Amygdala (tissue), 56 donors: ENCODE measurements at places on chromosomes 13 and 19.

- no peak for DNase-seq
Observed at GRCh38 chr13:53141336-53141735, 112.7 kb downstream of the OLFM4 start.

DNA sequence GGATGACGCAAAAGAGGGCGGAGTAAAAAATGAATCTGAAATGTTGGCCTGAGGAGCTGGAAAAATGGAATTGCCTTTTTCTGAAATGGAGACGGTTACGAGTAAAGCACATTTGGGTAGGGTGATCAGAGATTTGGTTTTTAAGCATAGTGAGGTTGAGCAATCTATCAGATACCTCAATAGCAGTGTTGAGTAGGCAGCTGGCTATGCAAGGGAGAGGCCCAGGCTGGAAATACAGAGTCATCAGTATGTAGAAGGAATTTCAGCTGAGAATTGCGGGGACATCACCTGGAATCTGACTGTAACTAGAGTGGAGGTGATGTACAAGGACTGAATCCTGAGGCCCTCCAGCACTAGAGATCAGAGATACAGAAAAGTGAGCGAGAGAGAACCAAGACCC is 224.8 kb downstream of the LMO7 start:
- DNase-seq: no peak

DNA sequence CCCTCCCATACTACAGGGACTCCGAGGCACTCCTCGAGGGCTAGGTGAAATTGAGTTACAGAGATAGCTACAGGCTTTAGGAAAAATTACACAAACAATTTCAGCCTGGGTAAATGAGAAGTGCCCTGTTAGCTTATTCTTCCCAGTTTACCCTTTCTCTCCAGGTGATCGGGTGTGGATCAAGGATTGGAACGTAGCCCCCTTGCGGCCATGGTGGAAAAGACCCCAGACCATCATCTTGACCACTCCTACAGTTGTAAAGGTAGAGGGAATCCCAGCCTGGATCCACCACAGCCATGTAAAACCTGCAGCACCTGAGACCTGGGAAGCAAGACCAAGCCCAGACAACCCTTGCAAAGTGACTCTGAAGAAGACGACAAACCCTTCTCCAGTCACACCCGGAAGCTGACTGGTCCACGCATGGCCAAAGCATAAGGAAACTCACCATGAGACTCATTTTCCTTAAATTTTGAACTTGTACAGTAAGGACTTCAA is 600.6 kb downstream of the UQCRFS1 start:
- no peak for DNase-seq

DNA sequence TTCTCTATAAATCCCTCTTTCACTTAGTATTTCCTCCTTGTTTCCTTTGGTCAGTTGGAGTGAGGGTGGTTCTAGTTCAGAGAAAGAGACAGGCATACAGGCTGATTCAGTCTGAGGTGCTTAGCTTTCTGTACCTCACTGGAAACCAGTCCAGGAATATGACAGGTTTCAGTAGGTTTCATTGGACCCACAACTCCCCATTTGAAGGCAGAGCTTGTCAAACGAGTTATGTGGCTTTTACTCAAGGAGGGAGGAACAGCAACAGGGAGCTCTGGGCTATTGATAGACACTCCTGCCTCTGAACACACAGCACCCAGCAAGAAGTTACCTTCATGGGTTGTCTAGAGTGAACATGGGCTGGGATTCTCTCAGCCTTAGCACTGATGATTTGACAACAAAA is 14.5 kb downstream of the ACTN4 start:
- DNase-seq: no peak

DNA sequence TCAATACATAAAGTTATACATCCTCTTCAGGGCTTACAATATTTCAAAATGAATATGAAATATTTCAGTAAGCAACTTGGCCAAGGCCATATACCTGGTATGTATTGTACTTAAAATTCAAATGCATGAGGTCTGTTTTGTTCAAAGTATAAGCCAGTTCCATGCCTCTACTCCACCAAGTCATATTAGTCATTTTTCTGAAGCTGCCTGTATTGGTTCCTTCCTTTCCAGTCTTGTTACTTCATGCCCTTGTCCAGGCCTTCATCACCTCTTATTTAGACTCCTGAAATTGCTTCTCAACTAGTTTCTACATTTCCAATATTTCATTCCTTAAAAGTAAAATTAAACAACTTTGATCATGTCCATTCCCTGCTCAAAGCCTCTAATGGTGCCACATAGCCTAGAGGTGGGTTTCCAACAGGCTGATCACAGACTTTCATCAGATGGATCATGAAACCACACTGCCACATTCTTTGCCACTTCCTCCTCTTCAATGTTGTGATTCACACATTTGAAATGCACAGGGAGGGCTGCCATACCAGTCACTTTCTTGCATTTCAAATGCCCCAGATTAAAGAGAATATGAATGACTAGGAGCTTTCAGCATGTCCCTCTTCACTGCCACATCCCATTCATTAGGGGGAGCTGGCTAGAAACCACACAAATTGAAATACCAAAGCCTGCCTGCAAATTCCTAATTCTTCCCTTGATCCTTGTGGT is 424.1 kb upstream of the DACH1 start:
- DNase-seq: no peak

DNA sequence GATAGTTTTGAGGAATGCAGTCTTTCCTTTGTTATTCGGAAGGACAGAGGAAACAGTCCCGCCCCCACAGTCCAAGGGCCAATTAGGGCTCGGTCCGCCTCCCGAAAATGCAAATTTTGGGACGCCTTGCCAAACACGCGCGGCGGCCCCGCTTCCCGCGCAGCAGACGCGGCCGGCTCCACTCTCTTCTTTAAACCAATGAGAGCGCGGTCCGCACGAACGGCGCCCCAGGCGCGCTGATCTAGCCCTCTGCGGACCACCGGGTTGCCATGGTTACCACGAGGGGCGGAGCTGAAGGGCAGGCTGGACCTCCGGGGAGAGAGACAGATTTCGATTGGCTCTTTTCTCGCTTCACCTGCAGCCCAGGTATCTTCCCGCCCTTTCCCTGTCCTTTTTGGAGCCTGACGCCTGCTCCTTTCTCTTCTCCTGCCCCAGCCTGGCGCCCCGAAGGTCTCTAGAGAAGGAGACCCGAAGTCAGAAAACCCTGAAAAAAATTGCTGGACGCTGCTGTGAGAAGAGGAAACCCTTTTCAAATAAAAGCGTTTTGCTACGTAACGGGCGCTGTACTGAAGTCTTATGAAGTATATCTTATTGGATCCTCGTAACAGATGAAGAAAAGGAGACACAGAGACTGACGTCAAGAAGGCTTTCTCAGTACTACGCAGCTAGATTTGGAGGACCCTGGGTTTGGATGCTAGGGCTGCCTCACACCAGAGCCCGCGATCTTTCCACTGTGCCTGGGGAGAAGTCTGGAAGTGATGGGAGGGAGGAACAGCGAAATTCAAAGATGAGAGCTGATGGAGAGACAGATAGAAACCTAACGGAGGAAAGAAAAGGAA is 2.0 kb downstream of the PTH2 start:
- DNase-seq: no peak

DNA sequence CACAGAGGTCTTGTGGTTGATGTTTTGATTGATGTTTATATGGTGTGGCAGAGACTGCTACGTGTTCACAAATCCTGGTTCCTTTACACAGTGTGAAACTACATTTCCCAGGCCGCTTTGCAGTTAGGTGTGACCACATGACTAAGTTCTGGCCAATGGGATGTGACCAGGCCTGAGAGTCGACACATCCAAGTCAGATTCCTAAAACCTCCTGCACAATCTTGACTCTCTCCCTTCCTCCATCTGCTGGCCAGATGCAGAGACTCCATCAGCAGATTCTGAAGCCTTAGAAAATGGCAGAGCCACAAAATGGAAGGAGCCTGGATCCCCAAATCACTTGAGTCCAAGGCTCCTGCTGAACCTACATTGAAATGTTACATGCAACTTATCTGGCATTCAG is 12.6 kb downstream of the CD37 start:
- DNase-seq: no peak

DNA sequence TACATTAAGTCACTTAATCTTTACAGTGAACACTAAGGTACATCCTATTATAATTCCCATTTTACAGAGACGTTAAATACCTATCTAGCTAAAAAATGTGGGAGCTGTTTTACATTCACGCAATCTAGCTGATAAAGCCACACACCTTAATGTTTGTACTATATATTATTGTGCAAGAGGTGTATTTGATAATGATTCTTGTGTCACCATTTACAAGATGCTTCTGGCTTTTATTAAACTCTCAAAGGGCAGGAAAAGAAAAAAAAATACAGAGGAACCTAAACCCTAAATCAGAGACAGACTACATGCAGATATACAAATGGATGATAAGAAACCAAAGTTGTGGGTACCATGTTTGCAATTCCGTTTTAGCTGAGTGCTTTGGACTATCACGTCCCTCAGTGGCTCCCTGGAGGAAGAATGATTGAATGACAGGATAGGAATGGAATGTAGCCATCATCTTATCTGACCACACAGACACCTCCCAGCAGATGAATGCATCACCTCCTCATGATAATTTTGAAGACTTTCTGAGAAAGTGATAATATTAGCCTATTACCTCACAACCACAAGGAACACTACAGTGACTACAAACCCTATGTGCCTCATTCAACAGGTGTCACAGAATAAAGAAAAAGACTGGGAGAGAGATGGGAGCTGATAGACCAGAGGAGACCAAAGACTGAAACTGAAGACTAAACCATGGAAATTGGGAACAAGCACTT is 230.5 kb upstream of the SERP2 start:
- DNase-seq: no peak

DNA sequence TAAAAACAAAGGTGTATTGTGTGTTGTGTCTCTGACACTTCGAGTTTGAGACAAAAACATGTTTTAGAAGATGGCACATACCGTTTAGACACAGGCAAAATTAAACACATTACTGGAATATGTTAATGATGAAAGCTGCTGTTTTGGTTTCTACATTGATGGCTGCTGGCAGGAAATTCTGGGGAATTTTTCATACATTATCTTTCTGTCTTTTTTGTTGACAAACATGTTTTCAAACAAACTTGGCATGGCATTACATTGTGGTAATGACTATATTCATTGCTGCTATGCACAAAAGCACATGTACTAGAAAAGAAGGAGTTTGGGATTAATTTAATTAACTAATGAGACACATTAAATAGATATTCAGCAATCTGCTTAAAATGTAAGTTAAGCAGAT is 1187.6 kb downstream of the OLFM4 start:
- DNase-seq: no peak

DNA sequence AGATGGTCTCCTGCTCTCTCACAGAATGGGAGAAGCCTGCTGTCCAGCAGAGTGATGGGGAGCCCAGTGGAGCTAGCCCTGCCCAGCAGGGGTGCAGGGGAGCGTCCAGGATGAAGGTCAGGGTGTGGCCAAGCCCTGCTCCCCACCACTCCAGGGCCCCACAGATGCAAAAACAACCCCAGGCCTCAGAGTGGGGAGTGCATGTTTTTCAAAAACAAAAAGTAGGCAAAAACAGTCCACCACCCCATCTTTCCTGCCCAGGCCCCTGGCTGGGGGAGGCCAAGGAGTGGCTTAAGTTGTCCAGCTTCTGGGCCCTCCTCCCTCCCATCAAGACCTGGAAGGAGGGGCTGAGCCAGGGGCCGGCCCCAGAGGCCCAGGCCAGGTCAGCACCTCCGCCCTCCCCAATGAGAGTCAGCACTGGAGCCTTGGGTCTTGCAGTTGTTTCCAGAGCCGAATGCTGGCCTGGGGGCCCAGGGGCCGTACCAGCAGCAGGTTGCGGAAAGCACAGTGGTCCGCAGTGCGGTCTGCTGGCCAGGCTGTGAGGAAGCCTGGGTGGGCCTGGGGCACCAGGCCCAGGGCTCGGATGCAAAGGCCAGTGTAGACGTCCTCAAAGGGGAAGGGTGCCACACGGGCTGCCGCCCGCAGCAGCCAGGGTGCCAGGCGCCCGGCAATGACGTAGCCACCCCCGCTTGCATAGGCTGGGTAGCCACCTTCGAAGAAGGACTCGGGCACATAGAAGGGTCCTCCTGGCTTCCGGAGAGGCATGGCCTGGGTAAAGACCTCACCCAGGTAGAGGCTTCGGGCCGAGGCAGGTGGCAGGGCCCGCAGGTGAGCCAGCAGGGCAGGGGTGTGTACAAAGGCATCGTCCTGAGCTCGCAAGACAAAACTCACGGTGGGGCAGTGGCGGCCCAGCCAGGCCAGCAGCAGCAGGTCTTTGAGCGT is 1.7 kb downstream of the B3GNT8 start:
- no peak for DNase-seq

- DNase-seq: peak; percentile 1
Observed at GRCh38 chr19:53308339-53308811, 25.2 kb upstream of the ZNF845 start.

GRCh38 chr13:102846261-102847015 is 606 bp downstream of the ERCC5 start:
- no peak for DNase-seq

- peak; percentile 45 for DNase-seq
Observed at GRCh38 chr19:41872775-41873647, 4.1 kb upstream of the CD79A start.

DNA sequence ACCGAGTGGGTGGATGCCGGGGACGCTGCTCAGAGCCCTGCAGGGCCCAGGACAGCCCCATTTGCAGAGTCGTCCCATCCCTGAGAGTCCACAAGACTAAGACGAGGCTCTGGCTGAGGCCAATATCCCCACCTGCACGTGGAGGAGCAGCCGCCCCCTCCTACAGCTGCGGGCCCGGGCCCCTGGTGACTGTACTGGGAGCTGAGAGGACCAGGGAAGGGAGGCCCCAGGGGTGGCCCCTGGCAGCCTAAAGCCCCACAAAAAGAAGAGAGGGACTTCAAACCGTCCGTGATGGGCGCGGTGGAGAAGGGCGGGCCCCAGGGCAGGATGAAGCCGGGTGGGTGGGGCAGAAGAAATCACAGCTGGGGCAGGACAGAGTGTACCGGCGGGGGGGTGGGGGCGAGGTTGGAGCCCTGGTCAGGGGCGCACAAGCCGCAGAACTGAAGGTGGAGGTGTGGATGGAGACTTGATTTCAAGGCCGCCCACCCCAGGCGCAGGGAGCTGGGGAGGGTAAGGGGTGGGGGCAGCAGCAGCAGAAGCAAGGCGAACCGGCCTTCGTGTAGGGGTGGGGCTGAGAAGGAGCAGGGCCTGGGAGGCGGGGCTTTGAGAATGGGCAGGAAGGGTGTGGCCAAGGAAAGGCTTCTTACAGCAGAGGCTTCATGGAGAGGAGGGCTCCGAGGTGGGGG is 12.9 kb downstream of the CFD start:
- no peak for DNase-seq

DNA sequence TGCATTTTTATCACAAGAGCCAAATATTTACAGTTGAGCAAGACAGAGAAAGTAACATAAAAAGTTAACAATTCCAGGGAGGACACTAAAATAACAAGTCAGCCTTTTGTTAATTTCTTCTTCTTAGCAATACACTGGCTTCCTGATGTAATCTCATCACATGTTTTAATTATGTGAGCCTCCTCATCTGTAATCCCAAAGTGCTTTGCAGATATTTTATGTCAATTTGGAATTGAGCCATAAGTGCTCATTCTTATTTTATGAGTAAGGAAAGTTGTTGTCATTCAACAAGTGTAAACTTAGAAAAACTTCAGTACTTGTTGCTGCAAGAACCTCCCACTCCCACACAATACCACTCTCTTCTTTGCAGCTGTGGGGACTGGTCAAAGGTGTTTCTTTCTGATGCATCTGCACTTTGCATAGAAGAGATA is 223.6 kb downstream of the GPC6 start:
- no peak for DNase-seq
